ENCODE measurements at places on chromosomes 16 and 17. TPM values are rescaled to one million over a fixed set of nuclear protein-coding genes. Genes with fewer than 3 reads are reported as not detected.
A peak's percentile ranks its signal among the peaks of the same experiment; 100 is the strongest.

- no peak for DNase-seq
These were observed 833 bp downstream of the TERF2 start for GRCh38 chr16:69384974-69385373.

GRCh38 chr17:1144162-1144561, 35.6 kb downstream of the ABR start:
- no peak for DNase-seq

DNA sequence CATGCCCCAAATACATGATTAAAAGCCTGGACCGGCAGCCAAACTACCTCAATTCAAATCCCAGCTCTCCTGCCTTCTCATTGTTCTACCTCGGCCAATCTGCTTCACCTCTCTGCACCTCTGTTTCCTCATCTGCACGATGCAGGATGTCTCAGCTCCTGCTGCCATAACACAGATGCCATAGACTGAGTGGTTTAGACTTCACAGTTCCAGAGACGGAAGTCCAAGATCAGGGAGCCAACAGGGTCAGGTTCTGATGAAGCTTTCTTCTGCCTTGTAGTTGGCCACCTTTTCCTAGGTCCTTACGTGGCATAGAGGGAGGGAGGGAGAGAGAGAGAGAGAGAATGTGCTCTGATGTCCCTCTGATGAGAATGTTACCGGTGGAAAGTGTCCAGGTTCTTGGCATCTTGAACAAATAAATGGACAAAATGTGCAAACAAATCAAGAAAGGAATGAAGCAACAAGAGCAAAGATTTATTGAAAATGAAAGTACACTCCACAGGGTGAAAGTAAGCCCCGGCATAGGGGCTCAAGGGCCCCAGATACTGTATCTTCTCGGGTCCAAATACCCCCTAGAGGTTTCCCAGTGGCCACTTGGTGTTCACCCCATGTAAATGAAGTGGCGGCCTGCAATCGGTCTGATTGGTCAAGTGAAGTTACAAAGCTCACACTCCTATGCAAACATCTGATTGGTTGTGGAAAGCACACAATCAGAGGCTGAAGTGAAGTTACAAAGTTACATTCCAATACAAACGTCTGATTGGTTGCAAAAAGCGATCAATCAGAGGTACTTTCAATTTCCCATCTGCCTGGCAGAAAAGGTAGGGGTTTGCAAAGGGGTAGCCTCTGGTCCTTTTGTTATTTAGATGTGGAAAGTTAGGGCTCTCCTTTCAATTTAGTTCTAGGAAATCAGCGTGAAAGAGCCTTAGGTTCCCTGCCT, 43.3 kb upstream of the ZCCHC14 start:
- DNase-seq = no peak

- no peak for DNase-seq
These were observed 1.6 kb downstream of the MPO start for GRCh38 chr17:58279016-58279711.

- no peak for DNase-seq
These were observed 24.5 kb upstream of the GPRC5C start for GRCh38 chr17:74407384-74407783.

DNA sequence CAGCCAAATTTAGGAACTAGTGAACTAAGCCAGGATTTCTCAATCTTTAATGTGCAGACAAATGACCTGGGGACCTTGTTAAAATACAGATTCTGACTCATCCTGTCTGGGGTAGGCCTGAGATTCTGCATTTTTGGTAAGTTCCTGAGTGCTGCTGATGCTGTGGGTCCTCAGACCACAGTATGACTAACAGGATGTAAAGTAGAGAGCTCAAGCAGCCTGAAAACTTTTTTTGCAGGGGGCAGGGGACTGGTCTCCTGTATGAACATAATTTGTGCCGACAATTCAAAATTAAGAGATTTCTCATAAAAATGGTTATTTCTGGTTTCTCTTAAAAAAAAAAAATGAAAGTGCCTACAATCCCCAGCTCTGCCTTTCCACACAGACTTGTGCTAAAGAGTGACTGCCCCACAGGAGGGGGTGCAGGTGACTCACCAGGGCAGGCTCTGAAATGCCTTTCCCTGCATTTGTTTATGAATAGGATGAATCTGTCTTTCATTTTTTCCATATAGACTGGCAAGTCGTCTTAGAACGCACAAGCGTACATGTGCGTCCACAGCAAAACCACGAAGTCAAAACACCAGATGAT, 271.5 kb downstream of the PHKB start:
- no peak for DNase-seq

- DNase-seq = no peak
These were observed 16.3 kb upstream of the CDH15 start for GRCh38 chr16:89155184-89155679.

- DNase-seq = no peak
These were observed 70.3 kb downstream of the N4BP1 start for GRCh38 chr16:48539485-48540221.

- no peak for DNase-seq
These were observed 18.6 kb downstream of the ENGASE start for GRCh38 chr17:79093270-79093669.

GRCh38 chr17:82817947-82818346, 21.9 kb downstream of the ZNF750 start:
- DNase-seq = no peak

DNA sequence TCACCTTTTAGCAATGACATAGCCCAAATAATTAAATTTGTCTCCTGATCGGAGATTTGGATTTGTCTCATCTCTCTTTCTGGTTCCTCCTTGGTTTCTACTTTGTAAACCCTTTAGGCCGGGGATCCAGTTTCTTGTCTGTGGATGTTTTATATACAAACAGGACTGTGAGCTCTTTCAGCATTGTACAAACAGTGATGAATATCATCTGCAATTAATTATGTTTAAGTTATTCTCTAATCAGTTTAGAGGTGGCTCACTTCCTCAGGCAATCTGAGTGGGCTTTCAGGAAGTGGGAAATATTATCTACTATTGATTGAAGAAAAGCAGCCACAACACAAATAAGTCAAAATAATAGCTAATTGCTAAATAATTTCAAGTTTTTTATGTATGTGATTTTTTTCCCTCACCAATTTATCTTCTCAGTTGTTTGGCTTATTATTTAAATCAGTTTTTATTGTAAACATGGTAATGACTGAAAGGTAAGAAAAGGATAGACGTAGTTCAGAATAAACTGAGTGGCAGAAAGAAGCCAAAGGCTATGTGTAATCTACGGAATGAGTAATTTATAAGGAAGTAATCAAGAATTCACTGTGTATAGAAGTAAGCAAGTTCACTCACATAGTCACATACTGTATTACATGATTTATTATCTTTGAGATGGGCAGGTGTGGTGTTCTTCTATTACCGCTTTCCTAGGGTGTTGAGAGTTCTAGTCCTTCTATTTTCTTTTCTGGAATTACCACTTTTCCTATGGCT, 3.4 kb upstream of the ABCC11 start:
- peak; percentile 18 for DNase-seq

DNA sequence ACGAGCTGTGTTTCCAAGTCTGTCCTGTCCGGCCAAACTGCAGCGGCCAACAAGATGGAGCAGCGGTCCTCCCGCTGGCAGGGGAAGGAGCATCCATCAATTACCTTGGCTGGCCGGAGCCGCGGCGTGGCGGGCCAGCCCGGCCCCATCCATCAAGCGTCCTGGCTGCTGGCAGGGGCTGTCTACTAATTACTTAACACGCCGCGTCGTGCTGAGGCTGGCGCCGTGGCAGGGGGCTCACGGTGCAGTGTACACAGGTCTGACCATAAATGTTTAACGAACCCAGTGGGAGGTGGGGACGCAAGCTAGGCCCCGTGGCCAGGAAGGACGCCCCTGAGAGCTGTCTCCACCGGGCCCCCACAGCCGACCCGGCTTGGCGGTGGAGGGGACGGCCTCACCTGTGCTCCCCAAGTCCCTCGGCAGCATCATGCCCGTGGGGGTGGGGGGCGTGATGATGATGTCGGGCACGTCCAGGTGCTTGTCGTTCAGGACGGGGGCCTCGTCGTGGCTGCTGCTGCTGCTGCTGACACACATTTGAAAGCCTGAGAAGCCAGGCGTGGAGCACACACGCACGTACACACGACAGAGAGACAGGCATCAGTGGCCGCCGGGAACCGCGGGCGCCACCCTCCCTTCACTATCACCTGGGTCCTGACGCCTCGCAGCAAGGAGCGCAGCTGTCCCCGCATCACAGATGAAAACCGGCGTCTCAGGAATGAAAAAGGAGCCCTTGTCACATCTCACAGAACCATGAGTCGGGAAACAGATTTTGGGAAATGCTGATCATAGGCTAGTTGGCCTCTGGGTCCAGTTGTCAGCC, 21.2 kb upstream of the GINS2 start:
- DNase-seq = no peak

DNA sequence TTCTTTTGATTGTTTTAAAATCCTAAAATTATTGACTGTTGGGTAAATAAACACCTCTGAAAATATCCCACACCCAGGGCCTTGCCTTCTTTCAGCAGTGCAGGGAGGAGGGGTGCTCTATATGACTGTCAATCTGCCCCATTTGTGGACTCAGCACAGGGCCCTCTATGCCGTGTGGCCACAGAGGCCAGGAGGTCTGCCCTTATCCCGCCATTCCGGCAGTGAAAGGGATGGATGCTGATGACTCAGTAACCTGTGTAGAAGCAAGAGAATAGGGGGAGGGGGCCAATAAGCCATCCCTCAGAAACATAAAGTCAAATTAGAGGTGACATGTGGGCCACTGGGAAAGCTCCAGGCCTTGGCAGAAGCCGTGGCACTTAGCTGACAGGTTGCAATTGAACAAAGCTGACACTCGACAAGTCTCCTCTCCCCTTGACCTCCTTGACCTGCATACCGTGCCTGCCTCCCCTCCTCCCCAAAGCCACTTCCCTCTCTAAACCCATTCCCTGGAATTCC, 281.4 kb upstream of the DYNLRB2 start:
- no peak for DNase-seq

DNA sequence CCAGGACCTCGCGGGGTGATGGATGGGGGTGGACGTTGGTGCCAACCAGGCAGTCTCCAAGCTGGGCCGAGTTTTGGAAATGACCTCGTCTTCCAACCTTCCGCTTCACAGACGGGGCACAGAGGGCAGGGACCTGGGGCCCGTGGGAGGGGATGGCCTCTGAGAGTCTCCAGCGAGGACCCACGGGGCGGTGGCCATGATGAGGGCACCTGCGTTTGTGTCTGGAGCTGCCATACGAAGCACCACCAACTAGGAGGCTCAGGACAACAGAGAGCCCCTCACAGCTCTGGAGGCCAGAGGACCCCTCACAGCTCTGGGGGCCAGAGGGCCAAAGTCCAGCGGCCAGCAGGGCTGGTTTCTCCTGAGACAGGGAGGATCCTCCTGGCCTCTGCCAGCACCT, 26.5 kb downstream of the SOX8 start:
- no peak for DNase-seq

DNA sequence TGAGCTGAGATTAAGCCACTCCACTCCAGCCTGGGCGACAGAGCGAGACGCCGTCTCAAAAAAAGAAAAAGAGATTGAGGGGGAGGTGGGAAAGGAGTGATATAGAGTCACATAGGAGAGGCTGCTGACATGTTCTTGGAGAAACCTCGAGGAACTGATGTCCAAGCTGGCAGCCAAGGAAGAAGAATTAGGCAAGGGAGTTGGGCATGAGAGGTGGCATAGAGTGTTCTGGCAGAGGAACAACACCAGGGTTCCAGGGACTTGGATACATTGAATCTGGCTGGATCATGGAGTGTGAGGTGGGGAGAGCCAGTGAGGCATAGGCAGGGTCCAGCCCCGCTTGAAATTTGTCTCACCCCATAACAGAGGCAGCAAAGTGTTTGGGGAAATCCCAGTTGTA, 10.7 kb downstream of the CDH3 start:
- no peak for DNase-seq

GRCh38 chr17:69871318-69871717, 203.7 kb upstream of the KCNJ16 start:
- DNase-seq = no peak

- DNase-seq = peak; percentile 34
These were observed 2.2 kb upstream of the CHD3 start for GRCh38 chr17:7886227-7887037.

SPPL2C gene
- total RNA-seq = not detected

DPEP2 gene
- total RNA-seq = not detected

MMP25 gene
- not detected for total RNA-seq

CA7 gene
- total RNA-seq = not detected

EPX gene
- not detected for total RNA-seq

ACAP1 gene
- 0.08 TPM for total RNA-seq

CES1 gene
- total RNA-seq = not detected

CCDC154 gene
- not detected for total RNA-seq

MPV17L gene
- not detected for total RNA-seq

SOX15 gene
- total RNA-seq = 0.70 TPM

Measured in HT-29 (cell line).